Right lung (tissue), 10 donors: ENCODE measurements at places on chromosomes 12 and 14. TPM values are rescaled to one million over a fixed set of nuclear protein-coding genes. Genes with fewer than 3 reads are reported as not detected.

DNA sequence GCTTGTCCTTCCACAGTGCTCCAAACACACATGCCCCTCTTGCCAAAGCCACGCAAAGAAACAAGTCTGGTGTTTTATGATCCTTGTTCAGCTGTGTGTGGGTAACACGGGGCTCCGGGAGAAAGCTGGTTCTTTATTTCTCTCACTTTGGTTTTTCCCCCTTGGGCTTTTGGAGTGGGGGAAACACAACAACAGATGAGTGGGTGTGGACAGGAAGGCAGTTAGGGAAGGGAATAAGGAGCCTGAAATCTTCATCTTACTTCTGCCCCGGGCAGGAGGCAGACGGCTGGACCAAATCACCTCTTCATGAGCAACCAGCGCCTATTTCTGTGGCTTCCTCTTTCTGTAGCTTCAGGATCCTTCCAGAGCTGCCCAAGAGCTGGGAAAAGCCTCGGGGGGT, 218.5 kb downstream of the PHETA1 start:
- no peak for DNase-seq

DNA sequence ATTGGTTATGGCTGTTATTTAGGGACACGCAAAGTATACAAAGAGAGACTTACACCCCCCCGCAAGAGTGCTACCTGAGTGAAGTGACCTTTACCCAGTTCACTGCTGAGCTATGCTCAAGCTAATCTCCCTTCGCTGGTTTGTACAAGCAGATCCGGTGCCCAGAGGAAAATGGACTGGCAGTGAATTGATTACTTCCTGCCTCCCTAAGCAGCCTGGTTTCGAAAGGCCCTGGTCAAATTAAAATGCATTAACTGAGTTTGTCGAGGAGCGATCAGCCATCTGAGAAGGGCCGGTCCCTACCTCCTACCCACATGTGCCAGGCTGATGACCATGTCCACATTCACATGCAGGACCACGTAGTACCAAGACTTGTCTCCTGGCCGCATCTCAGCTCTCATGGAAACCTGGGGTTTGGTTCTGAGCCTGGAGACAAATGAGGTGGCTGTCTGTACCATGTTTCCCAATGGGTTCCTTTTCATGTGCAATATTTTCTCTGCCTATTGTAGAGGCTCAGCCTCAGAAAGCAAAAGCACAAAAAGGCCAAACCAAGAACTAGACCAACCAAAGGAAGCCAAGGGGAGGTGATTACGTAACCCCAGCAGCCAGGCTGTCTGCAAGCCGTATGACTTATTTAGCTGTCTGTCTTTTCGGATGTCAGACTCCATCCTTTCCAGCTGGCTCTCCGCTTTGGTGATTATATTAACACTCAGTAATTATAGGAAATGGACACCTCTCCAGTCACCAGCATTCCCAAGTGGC, 284.7 kb upstream of the PWP1 start:
- no peak for DNase-seq

GRCh38 chr12:4212845-4213244, 60.7 kb upstream of the CCND2 start:
- no peak for DNase-seq

DNA sequence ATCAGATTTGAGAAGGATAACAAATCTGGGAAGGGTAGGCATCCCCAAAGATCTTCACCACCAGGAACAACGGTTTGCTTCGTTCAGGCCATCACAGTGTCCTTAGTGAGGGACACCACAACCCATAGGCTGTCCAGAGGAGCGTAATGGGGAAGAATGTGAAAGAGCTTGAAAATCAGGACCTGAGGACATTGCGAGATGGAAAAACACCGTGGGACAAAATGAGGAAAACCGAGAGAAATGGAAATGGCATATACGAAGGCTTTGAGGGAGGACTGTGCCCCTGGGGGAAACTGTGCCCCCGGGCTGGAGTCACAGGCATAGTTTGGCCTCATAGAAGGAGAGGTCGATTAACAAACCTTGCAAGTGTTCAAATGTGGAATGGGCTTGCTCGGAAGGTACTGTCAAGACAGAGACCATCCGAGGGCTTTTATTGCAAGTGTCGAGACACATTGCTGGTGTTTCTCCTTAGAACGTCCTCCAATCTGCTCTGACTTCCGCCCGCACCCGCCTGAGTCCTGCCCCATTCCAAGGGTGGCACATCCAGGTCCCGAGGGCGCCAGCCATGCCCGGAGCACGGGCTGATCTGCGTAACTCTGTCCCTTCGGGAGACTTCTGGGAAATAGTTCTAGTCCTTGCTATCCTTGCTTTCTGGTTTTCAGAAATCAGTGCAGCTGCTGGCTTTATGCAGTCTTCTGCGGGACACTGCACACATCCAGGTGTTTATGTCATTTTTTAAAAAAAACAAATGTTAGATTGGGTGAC, 885 bp upstream of the PALS1 start:
- DNase-seq: no peak

DNA sequence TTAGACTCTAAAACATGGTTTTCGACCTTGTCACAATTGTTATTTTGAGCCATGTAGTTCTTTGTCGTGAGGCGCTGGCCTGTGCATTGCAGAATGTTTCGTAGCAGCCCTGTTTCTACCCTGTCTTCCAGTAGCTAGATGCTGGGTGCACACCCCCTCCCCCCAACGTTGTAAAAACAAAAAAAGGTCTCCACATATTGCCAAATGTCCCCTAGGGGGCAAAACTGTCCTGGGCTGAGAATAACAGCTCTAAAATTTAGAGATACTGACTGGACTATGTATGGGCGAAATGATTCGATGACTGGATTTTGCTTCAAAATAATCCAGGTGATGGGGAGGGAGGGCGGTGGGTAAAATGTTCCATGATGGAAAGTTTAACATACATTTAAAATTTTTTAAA, 126.1 kb upstream of the FUT8 start:
- no peak for DNase-seq

DNA sequence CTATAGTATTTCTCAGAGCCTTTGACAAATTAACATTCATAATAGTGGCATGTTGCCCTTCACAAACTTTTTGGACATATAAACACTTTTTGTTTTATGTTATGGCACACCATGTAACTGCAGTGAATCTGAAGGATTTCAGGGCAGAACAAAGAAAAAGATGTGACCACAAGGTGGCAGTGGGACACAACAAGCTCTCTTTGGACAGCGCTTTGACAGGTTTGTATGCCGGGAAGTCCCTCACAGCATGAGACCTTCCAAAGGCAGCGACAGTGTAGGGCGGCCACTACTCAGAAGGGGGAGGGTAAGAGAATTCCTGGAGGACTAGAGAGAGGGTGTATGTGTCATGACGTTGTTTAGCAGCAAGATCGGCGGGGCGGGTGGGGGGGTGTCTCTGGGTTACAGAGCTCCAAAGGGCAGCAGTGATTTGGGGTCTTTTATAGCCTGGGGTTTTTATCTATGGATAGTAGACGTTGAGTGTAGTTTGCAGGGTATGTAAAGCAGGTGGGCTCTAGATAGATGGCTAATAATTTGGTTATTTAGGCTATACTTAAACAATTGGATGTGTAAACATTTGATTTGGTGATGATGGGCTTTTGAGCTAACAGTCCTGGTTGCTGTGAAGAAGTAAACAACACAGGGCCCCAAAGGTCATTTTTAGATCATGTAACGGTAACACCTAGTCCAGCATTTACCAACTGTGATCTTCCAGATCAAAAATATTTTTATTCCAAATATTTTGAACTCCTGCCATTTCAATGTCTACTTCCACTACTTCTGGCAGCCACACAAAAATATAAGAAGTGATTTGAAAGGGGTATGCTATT, 22.9 kb downstream of the ETFBKMT start:
- peak; percentile 27 for DNase-seq

DNA sequence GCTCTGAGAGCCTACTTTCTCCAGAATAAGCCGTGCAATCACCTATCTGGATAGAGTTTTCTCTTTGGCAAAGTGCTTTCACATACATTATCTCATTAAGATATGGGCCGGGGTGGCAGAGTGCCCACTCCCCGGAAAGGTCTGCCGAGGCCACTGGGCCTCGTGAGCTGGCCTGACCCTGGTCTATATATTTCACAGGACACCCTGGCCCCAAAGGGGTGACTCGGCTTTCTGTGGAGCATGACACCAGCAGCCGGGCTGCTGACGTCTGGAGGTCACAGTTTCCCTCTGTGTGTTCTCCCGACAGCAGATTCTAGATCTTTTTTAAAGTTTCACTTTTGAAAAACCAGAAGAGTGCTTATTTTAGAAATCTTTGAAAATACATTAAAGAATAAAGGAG, 27.9 kb upstream of the ATP2A2 start:
- DNase-seq: no peak

DNA sequence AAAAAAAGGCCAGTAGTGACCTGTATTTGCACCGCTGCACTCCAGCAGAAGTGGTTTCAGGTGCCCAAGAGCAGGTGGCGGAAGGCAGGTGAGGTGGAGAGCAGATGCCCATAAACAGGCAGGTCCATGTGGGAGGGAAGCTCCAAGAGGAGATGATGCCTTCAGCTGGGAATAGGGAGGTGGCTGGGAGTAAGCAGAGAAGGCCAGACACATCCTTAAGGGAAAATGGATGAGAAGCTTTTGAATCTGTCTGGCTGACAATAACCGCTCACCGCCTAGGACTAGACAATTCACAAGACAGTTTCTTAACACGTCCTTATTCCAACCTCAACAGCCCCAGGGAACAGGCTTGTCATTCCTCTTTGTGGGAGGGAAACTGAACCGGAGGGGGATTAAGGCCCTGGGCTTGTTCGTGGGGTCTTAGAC, 43.9 kb upstream of the PLEKHG6 start:
- no peak for DNase-seq

- DNase-seq: no peak
Measured at GRCh38 chr14:77059276-77059915, 30.9 kb upstream of the IRF2BPL start.

- no peak for DNase-seq
Measured at GRCh38 chr12:97046901-97047300, 139.8 kb downstream of the NEDD1 start.

GRCh38 chr14:96182546-96182945, 22.1 kb upstream of the BDKRB2 start:
- no peak for DNase-seq

TNFAIP2 gene
- polyA plus RNA-seq: 25.6 TPM

PTGDR gene
- 0.21 TPM for polyA plus RNA-seq

MYH6 gene
- polyA plus RNA-seq: not detected
